ENCODE measurements at places on chromosomes 4 and X.

- no peak for DNase-seq
Measured at GRCh38 chr4:8046925-8047541, 107.4 kb upstream of the AFAP1 start.

- no peak for DNase-seq
Measured at GRCh38 chr4:122747883-122748282, 15.4 kb downstream of the BBS12 start.

GRCh38 chrX:123324625-123325024 lies 140.5 kb downstream of the GRIA3 start:
- no peak for DNase-seq

DNA sequence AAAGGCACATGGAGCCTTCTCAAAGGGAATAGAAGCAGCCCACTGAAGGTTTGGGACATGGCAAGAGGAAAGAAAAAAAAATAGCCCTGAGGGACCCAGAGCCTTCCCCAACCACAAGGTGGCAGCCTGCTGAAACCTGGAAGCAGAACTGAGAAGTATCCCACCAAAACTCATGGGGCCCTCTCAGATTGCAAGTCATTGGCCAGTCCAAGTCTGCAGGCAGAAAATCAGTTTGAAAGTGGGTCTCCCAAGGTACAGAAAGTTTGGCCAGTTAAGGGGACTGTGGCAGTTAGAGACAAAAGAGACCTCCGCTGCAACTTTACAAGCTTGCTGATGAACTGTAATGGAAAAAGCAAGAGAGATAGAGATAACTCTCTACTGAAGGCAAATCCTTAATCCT lies 155.8 kb downstream of the ANTXR2 start:
- no peak for DNase-seq

- no peak for DNase-seq
Measured at GRCh38 chrX:124229374-124229773, 103.1 kb upstream of the TEX13D start.

- no peak for DNase-seq
Measured at GRCh38 chrX:96906741-96907140, 23.0 kb downstream of the RPA4 start.

DNA sequence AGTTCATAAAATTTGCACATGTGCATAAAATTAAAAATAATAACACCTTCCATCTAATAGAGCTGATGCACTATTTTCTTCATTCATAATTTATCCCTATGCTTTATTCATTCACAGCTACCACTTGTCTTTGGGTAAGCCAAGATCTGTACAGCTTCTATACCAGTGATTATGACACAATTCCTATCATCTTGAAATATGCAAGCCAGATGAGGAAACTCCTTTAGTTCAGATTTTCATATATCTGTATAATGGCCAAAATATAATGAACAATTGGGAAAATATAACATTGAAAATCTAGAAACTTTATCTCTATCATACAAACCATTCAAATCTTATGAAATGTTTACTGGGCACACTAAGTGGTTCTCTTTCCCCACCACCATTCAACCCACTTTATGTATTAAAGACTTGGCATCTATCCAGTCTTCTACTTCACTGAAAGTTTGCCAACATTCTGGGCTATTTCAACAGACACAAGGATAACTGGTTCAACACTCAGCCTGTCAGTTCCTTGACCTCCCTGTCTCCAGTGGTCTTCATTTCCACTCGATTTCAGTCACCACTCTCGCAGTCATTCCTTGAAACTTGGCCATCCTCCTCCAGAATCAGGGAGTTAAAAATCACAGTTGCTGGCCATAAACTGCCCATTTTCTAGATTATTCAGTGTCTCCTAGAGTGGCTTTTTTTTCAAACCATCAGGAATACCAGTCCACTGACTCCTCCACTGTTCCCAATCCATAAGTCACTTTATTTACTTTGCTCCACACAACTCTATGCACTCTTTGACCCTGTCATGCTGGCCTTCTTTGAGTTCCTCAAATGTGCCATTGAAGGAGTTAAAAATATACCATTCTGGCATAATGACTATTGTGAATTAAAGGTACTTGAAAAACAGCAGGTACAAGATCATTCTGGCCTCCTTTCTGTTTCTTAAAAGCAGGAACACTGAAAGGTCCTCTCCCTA lies 85.5 kb downstream of the CAMK2D start:
- DNase-seq: no peak
